Activated CD8-positive, alpha-beta memory T cell treated with anti-CD3 and anti-CD28 coated beads, Interleukin-2, amount 50 U/mL, for 4 hours (primary cell): ENCODE measurements at places on chromosomes 5 and 9.
A peak's percentile ranks its signal among the peaks of the same experiment; 100 is the strongest.

DNA sequence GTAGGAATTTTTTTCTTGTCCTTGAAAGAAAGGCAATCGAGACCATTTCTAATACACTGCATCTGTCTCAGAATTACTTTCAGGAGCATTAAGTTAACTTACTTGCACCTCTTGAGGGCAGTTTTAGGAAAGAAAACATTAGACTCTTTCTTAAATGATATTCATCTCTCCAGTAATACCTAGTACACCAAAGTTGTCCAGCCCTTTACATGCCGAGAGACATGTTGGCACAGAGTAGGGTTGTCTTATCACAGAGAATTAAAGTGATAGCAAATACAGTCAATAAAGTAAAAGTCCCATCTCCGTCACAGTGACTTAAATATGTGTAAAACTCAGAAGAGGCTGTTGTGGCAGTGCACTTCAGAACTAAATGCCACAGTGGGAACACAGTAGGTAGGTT, 154.3 kb upstream of the KCNN2 start:
- no peak for DNase-seq

GRCh38 chr9:127856094-127856728, 1.8 kb upstream of the ENG start:
- DNase-seq, result no peak

GRCh38 chr5:106303911-106304310, 1366.8 kb downstream of the EFNA5 start:
- DNase-seq, result no peak

DNA sequence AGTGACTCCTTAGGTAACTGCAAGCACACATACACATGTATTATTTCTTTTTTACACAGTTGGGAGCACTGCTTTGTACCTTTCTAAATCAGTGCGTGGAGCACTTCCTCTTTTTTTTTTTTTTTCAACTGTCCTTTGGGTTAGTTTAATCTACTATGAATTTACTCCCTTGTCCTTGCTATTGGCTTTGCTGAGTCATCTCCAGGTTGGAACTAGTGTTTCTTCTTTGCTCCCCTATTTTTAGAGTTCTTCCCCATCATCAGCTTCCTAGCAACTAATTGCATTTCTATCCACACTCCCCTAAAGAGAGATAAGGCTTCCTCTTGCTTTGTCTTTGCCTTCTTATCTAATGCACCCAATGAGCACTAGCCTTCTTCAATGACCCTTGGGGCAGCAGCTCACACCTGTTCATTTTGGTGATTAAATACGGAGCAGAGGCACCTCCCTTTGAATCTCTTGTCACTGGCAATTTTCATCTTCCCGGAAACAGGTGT, 24.3 kb downstream of the S100Z start:
- DNase-seq, result no peak

- DNase-seq, result no peak
These were observed 30.4 kb downstream of the COL15A1 start for GRCh38 chr9:98974106-98974505.

GRCh38 chr9:133750982-133751649, 13.0 kb upstream of the SARDH start:
- DNase-seq, result no peak

- no peak for DNase-seq
These were observed 14.4 kb upstream of the SYNPO start for GRCh38 chr5:150625831-150626746.

- DNase-seq, result no peak
These were observed 108.3 kb upstream of the FER start for GRCh38 chr5:108639366-108639765.

DNA sequence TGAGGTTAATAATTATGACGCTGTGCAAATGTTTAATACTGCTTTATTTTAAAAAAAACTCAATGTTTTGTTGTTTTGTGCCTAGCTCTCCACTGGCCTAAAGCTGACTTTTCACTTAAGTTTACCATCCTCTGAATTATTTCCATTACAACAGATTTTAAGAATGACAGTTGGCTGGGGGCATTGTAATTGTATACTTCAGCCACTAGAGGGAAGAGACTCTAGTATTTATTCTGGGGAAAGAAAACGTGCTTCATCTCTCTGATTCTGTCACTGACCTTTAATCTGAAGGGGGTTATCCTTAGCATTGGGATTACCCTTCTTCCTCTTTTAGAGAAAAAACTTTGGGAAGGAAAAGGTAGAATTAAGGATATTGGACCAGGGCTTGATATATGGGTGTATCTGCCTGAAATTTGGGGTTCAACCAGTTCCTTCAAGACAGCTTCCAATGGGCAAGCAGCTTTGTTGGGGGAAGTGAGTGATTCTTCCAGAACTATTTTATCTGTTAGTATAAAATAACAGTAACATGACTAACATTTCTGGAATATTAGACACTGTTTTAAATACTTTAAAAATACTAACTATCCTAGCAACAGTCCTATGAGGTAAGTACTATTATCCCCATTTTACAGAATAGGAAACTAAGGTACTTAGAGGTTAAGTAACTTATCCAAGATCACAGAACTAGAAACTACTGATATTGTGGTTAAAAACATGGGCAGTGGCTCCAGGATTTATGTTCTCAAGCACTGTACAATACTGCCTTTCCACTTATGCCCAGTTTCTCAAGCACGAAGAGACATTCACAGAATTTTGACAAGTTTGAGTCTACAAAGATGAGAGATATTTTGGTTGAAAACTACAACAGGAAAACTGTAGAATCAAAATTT, 208.4 kb downstream of the CD180 start:
- DNase-seq, result no peak

- no peak for DNase-seq
These were observed 996.4 kb upstream of the WWC1 start for GRCh38 chr5:167294882-167295680.

DNA sequence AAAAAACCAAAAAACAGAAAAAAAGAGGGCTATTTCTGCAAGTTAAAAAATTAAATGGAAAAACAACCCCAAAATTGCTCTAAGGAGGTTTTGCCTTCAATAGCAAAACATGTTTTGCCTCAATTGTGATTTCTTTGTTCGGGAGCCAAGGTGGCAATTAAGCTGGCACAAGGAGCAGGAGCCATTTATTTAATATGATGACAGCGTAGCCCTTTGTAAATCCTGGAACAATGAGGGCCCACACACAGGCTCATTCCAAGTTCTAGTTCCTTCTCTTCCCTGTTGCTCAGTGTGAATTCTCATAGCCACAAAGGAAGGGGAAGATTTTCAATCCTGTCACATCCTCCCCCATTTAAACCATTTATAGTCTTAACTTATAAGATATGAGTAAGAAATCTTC, 353.2 kb downstream of the PDE4D start:
- no peak for DNase-seq

GRCh38 chr5:115838885-115839518, 2.4 kb downstream of the ATG12 start:
- no peak for DNase-seq

GRCh38 chr5:138661291-138661960, 86.2 kb upstream of the HSPA9 start:
- no peak for DNase-seq

GRCh38 chr9:2933165-2934095, 89.5 kb upstream of the PUM3 start:
- DNase-seq, result no peak

- DNase-seq, result peak; percentile 51
These were observed 530 bp downstream of the RAPGEF1 start for GRCh38 chr9:131739133-131739958.

DNA sequence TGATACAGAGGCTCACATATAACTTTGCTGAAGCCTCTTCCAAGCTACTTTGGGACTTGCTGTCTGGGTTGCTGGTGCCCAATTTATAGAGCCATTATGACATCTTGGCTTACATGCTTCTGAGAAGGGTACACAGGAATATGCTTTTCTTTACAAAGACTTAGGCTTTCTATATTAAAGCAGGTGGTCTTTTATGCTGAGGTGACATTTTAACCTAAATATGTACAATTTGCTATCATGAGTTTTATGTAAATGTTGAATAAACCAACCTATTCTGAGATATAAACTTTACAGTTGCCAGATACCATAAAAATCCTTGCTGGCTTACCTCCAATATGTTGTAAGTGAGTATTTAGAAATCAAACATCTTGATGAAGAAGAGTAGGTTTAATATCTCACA, 509.2 kb upstream of the CHD1 start:
- no peak for DNase-seq

GRCh38 chr5:170306381-170306831, 8.8 kb upstream of the LCP2 start:
- no peak for DNase-seq

- DNase-seq, result no peak
These were observed 2.8 kb downstream of the CACNA1B start for GRCh38 chr9:137880160-137880975.

DNA sequence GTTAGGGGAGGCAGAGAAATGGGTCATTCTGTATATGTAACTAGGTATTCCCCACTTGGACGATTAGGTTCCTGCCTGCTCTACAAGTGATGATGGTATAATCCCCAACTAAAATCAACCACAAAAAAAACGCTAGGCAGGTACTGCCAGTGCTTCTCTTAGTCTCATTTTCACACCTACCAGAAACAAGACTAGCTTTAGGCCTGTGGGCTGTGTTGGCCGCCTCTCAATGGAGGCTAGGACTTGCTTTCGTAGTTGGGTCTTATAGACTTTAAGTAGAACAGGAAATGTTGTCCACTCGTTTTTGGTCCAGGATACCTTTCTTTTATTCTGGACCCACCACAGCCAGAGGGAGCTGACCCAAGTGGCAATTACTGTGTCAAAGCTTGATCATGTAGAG, 111.8 kb downstream of the UNC13B start:
- DNase-seq, result no peak

GRCh38 chr5:41637424-41637823, 127.0 kb upstream of the PLCXD3 start:
- DNase-seq, result no peak

DNA sequence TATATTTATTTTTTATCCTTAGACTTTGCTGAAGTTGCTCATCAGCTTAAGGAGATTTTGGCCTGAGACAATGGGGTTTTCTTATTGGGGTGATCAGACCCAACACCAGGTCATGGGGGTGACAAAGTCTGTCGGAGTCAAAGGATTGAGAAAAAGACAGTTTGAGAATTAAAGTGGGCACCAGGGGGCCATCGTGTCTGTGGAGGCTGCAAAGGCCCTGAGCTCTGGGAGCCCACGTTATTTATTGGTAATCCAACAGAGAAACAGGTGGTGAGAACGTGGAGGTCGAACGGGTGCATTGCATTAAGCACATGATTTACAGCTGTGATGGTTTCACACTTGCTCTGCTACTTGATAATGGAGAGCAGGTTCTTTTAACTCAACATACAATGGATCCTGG, 102.5 kb upstream of the CDH10 start:
- DNase-seq, result no peak

- DNase-seq, result no peak
These were observed 81.9 kb upstream of the RARS1 start for GRCh38 chr5:168404365-168404764.

DNA sequence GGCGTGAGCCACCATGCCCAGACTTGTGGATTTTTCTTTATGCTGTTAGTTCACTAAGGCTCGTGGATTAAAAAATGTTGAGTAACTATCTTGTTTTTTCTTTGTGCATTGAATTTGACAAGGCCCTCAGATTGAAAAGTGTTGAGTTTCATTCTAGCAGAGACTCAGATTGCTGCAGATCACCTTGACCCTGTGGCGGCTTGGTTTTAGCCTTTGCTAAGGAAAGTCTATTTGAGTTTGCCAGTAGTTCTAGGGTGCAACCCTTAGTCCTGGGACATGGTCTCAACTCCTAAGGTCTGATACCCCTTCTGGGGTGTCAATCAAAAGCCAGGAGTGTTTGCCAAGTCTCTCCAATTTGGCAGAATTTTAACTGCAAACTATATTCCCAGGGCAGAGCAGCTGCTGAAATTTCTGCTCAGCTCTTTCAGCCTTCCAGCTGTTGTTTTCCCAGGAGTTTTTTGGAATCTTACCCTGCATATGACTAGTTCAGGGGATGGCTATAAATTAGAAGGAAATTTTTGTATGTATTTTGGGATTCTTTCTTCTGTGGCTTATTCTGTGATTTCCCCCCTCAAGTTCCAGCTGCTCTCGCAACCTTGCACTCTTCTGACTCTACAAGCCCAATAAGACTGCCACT, 84.3 kb upstream of the HAND1 start:
- DNase-seq, result no peak

DNA sequence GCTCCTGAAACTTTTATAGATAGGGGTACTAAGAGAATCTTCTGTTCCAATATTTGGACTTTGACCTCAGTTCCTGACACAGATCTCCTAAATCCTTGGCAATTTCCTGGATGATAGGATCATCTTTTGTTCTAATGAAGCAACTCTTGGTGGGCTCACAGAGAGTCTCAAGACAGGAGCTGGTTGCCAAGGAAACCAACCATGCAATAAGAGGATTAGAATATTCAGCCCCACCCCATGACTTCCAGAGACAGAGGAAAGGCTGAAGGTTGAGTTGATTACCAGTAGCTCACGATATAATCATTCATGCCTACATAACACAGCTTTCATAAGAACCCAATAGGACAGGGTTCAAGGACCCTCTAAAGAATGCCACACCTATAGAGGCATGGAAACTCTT, 2050.2 kb upstream of the CDH6 start:
- no peak for DNase-seq

DNA sequence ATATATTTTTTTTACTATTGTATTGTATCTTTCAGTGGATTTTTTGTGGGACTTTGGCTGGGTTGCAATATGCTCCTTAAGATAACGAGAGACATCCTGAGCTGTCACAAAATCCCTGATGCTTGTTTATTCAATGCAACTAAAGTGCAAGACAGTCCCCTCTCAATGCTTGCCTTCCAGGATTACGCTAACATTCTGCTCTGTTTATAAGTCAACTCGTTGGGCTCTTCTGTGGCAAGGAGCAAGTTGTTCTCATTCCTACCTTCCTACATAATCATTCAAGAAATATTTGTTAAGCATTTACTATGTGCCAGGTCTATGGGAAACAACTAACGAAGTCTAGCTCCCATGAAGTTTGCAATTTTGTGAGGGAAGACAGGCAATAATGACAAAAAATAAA, 40.4 kb downstream of the JAKMIP2 start:
- DNase-seq, result no peak

DNA sequence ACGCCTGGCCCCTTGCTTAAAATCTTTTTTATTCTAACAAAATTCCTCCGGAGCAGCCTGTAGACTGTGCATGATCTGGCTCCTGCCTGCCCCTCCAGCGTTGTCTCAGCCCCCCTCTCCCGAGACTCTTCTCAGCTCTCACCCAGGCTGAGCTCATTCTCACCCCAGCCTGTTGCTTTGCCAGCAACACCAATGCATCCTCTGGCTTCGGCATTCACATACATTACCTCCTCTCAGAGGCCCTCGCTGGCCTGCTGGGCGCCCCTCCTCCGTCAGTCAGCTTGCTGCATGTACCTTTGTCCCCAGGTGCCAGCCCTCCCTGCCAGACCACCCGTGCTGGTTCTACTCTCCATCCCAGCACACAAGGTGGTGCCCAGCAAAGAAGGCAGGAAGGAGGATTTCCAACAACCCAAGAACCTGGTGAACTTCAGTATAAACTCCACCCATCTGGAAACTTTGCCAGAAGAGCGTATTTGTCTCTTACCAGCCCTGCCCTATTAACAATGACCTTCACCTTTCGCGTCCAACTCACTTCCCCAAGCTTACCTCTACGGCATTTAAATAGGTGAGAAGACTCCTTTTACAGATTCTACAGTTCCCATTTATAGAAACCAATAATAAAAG, 35.0 kb downstream of the MYO10 start:
- no peak for DNase-seq
